ENCODE measurements at places on chromosomes 4 and X.

DNA sequence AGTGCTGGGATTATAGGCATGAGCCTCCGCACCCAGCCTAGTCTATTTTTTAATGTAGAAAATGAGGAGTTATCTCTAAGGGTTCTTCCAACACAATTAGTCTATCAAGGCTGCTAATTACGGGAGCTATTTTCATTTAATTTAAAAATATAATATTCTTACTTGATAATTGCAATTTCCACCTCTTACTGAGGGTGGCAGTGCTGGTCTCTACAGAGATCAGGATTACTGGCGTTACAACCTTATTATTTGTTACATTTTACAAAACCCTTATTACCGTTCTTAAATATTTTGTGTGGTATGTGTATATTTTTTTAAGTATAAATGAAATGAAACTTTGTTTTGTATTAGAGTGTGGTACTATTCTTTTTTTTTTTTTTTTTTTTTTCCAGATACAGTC, 17.6 kb upstream of the GK start:
- DNase-seq = no peak

- DNase-seq = peak; percentile 90
Measured at GRCh38 chrX:154534526-154535322, 11.9 kb downstream of the G6PD start.

DNA sequence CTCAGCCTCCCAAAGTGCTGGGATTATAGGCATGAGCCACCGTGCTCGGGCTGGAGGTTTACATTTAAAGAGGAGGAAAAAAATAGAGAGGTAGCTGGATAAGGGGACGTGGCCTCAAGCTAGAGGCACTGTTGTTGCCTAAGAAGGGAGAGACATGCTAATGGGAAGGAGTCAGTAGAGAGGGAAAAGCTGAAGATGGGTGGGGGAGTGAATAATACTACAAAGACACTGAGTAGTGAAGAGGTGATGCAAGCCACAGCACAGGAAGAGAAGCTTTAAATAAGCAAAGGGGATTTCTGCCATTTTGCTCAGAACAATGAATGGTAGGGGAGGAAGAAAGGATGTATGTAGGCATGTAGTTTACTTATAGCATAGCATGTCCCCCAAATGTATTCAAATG, 11.5 kb upstream of the AP1S2 start:
- no peak for DNase-seq

GRCh38 chr4:94452476-94453371, 982 bp downstream of the PDLIM5 start:
- DNase-seq = peak; percentile 52

GRCh38 chr4:48112017-48112667, 21.9 kb downstream of the TXK start:
- DNase-seq = no peak

DNA sequence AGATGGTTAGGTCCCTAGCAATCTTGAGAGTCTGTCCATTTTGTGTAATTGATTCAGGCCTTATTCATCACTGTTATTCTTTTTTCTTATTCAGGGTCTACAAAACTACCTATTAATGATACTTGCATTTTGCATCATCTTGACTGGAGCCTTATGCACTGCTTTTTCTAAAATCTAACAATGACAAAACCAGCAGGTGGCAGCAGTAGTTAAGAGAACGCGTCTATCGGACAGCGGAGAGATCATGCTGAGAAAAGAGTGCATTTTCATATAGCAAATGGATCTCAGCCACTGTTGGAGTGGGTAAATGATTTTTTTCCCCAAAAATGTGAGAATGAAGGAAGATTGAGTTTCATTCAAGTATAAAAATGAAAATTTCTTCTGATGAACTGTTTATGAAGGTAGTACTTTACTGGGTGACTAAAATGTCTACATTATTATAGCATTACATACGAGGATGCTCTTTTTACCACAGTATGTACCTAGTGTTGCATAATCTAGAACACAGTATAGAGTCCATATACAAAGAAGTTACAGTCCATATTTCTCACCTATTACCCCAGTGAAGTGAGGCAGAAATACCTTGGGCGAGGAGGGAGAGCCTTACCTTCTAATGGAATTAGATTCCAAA, 43.2 kb downstream of the TMEM144 start:
- peak; percentile 74 for DNase-seq

- DNase-seq = no peak
Measured at GRCh38 chrX:25869761-25870160, 268.4 kb upstream of the MAGEB18 start.

- DNase-seq = no peak
Measured at GRCh38 chrX:48470833-48471118, 716 bp upstream of the SLC38A5 start.

GRCh38 chrX:109889289-109890006, 113.5 kb upstream of the TMEM164 start:
- no peak for DNase-seq

GRCh38 chr4:39237179-39237578, 54.9 kb downstream of the WDR19 start:
- peak; percentile 36 for DNase-seq

Data from head of caudate nucleus (tissue), 42 donors.